Adrenal gland (tissue), 19 donors: ENCODE measurements at places on chromosomes 5 and 9. TPM values are rescaled to one million over a fixed set of nuclear protein-coding genes. Genes with fewer than 3 reads are reported as not detected.

Gene SLC36A2
- not detected for total RNA-seq

GRCh38 chr5:165579911-165580310 is 2074.5 kb downstream of the MAT2B start:
- no peaks in the 10 kb centered on the region for H3K36me3 ChIP-seq
- H3K27ac ChIP-seq, result no peak overlapping the region
- H3K4me1 ChIP-seq, result no peaks in the 10 kb centered on the region
- no peak overlapping the region for H3K4me3 ChIP-seq

DNA sequence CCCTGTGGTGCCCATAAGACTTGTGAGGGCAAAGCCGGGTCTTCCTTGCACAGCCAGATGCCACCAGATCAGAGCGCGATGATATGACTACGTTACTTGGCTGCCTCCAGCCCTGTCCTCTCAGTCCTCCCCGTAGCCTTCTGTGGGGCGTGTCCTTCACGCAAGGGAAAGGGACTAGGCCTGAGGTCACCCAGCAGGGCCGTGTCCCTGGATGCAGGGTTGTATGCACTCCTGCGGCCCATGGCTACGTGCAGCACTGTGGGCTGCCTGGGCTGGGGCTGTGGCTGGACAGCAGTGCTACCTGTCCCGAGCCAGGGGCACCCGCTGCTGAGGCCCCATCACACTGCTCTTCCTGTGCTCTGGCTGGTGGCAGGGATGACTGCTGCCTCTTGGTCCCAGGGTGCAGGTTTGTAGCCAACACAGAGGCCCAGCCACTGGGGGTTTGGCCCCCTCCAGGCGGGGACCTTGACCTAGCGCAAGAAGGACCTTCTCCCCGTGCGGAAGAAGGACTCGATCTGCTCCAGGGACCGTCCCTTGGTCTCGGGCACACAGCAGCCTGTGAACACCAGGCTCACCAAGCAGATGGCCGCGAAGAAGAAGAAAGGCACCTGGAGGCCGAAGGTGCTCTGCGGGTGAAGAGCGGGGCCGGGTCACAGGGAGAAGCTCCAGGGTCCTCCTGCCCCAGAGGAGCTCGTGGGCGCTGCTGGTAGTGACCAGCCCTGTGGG is 7.2 kb downstream of the SLC2A6 start:
- H3K4me1 ChIP-seq, result no peaks in the 10 kb centered on the region
- H3K27me3 ChIP-seq, result no peaks in the 10 kb centered on the region
- no peak for DNase-seq
- no peaks in the 10 kb centered on the region for H3K36me3 ChIP-seq
- no peak overlapping the region for H3K27ac ChIP-seq

DNA sequence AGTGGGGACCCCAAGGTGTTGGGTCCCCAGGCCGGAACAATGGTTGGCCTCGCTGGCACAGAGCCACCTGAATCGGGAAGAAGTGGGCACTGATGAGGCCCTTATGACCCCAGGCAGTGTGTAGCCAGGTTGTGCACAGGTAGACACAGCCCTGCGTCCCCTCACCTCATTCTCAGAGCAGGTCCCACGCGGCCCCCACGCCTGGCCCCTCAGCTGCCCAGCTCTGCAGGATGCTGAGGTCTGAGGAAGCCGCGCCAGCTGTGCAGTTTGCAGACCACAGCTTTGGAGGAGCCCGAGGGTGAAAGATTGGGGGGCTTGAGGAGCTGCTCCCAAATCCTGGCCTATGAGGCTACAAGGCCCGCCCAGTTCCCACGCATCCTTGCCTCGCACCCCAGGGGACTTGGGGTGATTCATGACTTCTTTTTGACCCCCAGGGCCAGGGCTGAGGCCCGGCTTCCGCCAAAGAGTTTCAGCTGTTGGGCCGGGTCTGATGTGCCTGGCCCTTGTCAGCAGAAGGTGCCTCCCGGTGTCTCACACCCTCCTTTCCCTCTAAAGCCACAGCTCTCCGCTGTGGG is 87.8 kb upstream of the PHYKPL start:
- H3K4me1 ChIP-seq, result no peaks in the 10 kb centered on the region
- H3K4me3 ChIP-seq, result no peak overlapping the region
- DNase-seq, result no peak
- H3K27ac ChIP-seq, result no peak overlapping the region
- H3K27me3 ChIP-seq, result no peaks in the 10 kb centered on the region

GRCh38 chr5:52822437-52822836 is 34.7 kb downstream of the ITGA1 start:
- H3K4me1 ChIP-seq, result peaks cover 14% of the 10 kb centered on the region
- DNase-seq, result peak; percentile 87
- peak overlapping the region; percentile 68 for H3K27ac ChIP-seq

Gene SPINK5
- not detected for total RNA-seq
